ENCODE measurements at places on chromosomes 12 and 14. TPM values are rescaled to one million over a fixed set of nuclear protein-coding genes. Genes with fewer than 3 reads are reported as not detected.

The NR1H4 gene
- not detected for polyA plus RNA-seq

The PTCSC3 gene
- not detected for polyA plus RNA-seq

The KRT79 gene
- not detected for polyA plus RNA-seq

The TAS2R13 gene
- not detected for polyA plus RNA-seq

The DTX3 gene
- 6.7 TPM for polyA plus RNA-seq

The GPR65 gene
- 10.9 TPM for polyA plus RNA-seq

The TAS2R8 gene
- not detected for polyA plus RNA-seq

The CCND2 gene
- polyA plus RNA-seq: 57.3 TPM

The SLC16A7 gene
- 19.4 TPM for polyA plus RNA-seq

The MYF5 gene
- not detected for polyA plus RNA-seq

The DLGAP5 gene
- not detected for polyA plus RNA-seq

The GPRC5A gene
- polyA plus RNA-seq: 0.06 TPM

The ANKRD13A gene
- 33.4 TPM for polyA plus RNA-seq

The VWF gene
- polyA plus RNA-seq: not detected

The NEUROD4 gene
- not detected for polyA plus RNA-seq

The SLC39A5 gene
- polyA plus RNA-seq: not detected

The RDH5 gene
- polyA plus RNA-seq: 1.3 TPM

The RNF212B gene
- not detected for polyA plus RNA-seq

DNA sequence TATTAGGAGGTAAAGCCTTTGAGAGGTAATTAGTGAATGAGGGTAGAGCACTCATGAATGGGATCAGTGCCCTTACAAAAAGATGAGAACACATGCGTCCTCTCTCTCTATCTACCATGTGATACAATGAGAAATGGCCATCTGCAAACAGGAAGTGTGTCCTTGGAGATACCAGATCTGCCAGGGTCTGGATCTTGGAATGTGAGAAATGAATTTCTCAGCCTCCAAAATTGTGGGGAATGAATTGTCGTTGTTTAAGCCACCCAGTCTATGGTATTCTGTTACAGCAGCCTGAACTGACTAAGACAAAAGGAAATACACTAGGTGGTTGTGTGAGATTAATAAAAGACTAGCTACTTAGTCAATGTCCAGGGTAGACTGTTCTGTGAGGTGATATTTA is 366.6 kb downstream of the NELL2 start:
- DNase-seq: no peak

GRCh38 chr12:100289038-100289437 is 22.1 kb downstream of the SCYL2 start:
- no peak for DNase-seq

GRCh38 chr14:64954491-64955240 is 12.1 kb upstream of the GPX2 start:
- DNase-seq: no peak

DNA sequence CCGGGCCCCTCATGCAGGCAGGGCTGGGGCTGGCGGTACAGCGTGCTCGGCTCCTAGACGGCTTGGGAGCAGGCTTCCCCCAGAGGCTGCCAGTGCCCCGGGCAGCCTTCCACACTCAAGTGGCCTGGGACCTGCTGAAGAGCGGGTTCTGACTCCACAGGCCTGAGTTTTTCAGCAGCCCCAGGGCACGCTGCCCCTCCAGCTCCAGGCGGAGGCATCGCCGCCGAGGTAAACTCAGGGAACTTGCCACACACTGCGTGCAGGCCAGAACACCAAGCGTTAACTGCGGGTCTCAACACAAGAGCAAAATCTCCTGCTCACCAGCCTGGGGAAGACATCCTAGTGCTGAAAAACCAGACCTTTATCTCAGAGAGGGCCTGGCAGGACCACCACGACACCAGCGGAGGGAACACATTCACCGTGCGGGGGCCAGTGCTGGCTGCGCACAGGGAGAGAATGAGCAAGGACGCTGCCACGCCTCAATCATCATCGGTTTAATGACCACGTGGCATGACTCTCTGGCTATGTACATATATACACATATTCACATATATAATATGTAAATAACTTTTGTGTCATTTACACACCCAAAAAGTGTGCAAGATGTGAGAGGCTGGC is 21.3 kb downstream of the PSMC1 start:
- DNase-seq: no peak

GRCh38 chr14:76113691-76114090 is 38.0 kb upstream of the GPATCH2L start:
- DNase-seq: no peak

- no peak for DNase-seq
These were observed 126.1 kb downstream of the EPS8 start for GRCh38 chr12:15662983-15663659.

DNA sequence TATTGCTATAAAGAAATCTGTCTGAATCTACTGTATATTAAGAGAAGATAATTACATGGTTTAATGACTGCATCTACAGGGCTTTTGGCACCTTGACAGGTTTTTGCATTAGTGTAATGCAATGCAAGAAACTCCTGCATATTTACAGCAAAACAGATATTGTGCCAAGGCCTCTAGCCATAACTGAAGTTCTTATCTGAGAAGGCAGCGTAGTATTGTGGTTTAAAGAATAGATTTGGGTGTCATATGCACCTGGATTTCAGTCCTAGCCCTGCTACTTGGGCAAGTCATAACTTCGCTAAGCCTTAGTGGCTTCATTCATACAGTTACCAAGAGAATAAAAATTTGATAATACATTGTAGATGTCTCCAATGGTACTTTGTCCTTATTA is 350.1 kb downstream of the CCDC91 start:
- DNase-seq: no peak

DNA sequence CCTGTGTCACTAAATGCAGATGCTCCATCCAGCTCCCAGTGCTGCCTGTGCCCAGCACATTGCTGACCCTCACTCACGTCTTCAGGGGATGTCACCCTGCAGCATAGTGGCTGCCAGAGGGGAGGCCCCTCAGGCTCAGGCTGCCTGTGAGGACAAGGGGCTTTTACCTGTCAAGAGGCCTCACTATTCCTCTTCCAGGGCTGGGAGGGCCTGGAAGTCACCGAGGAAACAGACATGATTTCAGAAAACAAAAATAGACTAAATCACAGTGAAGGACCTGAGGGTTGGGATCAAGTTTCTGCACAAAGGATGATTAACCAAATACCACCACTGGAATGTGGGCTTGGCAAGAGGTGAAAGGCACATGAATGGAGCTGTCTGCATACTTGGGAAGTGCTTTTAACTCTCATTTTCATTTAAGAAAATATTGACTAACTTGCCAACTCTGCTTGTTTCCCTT is 1202.3 kb downstream of the BCL11B start:
- no peak for DNase-seq

GRCh38 chr14:90419200-90419599 is 22.4 kb downstream of the CALM1 start:
- no peak for DNase-seq

DNA sequence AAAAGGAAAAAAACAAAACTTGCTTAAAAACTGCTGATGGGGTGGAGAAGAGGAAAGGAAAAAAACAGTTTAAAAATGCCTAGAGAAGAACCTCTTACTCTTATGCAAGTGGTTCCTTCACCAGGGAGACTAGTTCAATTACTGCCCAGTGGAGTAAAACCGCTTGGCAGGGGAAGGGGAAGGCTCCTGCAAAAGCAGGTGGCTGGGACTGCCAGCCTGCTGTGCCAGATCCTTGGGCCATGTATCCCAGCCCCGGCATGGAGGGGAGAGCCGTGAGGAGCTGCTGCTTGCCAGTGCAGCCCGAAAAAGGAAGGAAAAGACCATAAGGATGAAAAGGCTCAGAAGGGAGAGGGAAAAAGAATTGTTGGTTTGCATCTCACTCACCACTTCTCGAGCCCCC is 123.0 kb downstream of the FSCB start:
- no peak for DNase-seq

DNA sequence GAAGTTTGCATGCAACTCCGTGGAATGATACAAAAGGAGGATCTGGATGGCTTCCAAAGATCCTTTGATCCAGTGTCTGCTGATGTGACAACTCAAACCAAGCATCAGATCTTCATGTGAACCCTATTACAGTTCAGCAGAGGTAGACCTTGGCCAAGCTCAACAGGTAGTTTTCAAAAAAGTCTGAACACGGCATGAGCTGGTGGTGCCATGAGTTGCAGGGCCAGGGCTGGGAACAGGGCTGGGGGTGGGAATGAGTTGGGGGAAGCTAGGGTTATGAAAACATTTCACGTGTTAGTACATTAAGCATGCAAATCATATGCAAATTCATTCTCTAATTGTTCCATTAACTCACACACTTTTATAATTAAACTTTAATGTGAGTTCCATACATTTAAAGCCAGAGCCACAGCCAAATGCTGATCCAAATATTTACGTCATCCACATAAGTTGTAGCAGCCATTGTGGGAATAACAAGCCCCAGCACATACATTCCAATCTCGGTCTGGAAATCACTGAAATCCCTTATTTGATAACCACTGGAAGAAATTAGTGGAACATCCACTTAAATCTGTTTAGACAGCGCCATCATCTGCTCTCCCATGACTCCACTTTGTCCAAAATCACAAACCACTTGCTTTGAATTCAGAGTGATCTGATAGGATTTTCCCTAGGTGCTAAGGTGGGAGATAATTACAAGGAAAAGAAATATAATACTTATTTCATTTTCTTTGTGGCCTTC is 158.5 kb downstream of the APAF1 start:
- DNase-seq: no peak

GRCh38 chr14:73258845-73259611 is 21.7 kb downstream of the PAPLN start:
- no peak for DNase-seq

DNA sequence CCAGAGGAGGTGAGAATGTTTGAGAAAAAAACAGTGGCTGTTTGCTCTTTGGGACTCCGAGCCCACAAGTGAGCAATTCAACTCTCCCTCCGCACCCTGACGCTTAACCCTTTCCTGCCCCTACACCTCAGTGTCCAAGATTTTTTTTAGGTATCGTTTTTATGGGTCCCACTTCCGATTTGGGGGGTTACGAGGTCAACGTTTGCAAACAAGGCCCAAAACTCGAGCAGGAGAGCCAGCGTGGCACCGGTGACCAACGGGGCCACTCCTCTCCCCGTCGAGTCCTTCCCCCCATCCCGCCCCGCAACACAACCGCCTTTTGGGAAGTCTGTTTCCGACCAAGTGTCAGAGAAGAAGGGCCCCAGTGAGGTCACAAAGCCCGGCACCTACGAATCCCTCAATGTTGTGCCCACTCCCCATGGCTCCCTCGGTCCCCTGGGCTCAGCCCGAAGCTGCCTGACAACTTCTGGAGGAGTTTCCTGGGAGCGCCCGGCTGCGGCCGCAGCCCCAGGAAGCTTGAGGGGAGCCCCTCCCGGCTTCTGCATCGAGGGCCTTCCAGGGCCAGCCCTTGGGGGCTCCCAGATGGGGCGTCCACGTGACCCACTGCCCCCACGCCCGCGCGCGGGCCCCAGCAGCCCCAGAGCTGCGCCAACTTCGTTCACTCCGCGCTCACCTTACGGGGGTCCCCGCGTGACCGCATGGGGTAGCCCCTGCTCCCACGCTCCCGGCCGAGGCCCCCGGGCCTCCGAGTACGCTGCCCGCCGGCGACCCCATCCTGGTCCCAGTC is 1.2 kb downstream of the CDK2AP1 start:
- no peak for DNase-seq

- no peak for DNase-seq
These were observed 31.8 kb upstream of the RCOR1 start for GRCh38 chr14:102560458-102561261.

GRCh38 chr12:52342781-52343490 is 21.7 kb upstream of the KRT83 start:
- DNase-seq: no peak

DNA sequence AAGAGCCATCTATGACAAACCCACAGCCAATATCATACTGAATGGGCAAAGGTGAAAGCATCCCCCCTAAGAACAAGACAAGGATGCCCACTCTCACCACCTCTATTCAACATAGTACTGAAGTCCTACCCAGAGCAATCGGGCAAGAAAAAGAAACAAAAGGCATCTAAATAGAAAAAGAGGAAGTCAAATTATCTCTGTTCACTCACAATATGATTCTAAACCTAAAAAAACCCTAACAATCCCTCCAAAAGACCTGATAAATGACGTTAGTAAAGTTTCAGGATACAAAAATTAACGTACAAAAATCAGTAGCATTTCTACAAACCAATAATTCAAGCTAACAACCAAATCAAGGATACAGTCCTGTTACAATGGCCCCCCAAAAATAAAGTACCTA is 26.9 kb downstream of the MDM1 start:
- no peak for DNase-seq

GRCh38 chr12:123062681-123063486 is 82.4 kb downstream of the ARL6IP4 start:
- DNase-seq: no peak

DNA sequence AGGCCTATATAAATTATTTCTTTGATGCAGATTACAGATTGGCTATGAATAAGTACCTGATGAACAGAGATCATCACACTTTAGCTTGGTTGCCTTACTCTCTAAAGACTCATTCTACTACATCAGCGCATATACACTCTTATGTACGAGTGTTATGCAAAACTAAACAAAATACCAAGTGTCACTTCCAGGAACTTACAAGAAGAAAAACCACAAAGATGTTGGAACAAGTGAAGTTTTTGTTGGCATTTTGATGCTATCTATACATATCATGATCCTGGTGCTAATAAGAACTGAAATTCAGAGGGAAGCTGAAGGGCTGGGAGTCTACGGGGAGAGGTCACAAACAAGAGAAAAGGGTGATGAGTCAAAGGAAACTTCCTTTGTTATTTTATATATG is 47.9 kb upstream of the CERS5 start:
- no peak for DNase-seq

GRCh38 chr12:23775208-23775607 is 174.3 kb downstream of the SOX5 start:
- no peak for DNase-seq

GRCh38 chr12:59164991-59165718 is 244.9 kb upstream of the LRIG3 start:
- DNase-seq: no peak

- no peak for DNase-seq
These were observed 57.1 kb downstream of the SPTLC2 start for GRCh38 chr14:77559381-77559780.

DNA sequence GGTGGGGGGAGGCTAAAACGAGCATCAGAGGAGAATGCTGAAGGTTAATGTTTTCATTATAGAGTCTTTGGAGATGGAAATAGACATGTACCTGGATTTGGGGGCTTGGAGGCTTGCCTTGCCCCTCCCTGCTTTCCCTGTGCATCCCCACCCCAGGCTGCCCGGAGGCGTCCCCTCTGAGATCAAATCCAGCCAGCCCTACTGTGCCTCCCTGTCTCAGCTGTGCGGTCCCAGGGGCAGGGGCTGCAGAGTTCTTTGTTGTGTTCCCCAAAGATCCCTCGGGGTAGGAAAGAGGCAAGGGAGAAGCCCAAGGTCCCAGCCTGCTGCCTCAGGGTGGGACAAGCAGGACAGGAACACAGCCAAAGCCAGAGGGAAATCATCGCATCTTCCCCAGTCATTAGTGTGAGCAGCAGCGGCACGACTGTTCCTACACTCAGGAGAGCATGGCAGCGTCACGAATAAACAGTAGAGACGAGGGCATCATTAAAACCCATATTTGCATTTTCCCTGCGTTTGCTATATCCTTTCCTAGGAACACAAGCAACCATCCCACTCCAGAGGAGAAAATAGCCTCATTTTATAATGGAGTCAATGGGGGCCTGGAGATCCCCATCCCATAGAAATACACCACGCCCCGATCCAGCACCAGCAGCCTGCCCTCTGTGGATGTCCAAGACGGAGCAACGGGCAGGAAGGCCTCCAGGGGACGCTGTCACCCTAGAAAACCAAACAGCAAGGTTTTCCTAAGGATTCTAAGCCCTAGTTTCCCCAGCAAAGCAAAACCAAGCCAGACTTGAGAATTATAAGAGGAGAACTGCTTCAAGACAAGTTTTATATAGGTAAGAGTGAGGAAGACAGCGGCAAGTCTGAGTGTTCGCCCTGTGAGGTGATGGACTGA is 32.4 kb downstream of the ANO2 start:
- DNase-seq: no peak

Data from naive thymus-derived CD4-positive, alpha-beta T cell (primary cell).